ENCODE measurements at places on chromosomes 6 and 20.

DNA sequence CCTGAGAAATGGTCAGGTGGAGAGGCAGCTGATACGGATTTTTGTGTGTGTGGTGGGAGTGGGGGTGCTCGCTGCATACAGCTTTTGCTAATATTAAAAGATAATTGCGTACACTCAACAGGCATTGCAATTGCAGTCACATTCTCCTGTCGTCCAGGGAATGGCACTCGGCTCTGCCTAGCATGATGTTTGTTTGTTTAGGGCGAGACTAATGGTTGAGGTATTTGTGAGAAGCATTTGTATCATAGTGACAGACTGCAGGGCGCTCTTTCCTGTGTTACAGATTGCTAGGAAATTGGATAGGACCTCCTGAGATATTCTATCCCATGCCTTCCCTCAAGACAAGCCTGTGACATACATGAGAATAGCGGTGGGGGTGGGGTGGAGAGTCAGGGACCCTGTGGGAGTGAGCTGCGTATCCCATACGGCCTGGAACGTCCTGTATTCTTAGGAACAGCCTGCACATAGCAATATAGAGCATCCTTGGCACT lies 207.4 kb downstream of the SOX4 start:
- DNase-seq, result no peak

DNA sequence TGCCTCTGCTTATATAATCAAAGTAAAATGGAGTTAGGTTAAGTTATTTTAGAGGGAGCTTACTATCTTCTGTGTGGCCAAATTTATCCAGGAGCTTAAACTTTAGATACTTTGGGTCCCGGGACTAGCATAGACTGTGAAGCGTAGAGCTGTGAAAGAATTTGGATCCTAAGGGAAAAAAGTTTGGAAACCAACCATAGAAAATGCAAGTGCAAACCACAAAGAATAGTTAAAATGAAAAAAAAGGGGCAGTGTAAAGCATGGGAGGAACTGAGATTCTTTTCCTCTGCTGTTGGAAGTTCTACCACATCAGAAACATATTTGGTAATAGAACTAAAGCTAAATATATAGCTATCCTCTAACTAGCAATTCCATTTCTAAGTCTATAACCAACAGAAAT lies 232.2 kb upstream of the FLRT3 start:
- no peak for DNase-seq

- DNase-seq, result no peak
Observed at GRCh38 chr6:40378725-40379074, 208.5 kb downstream of the LRFN2 start.

- peak; percentile 81 for DNase-seq
Observed at GRCh38 chr6:36478051-36478526, 35.3 kb downstream of the KCTD20 start.

DNA sequence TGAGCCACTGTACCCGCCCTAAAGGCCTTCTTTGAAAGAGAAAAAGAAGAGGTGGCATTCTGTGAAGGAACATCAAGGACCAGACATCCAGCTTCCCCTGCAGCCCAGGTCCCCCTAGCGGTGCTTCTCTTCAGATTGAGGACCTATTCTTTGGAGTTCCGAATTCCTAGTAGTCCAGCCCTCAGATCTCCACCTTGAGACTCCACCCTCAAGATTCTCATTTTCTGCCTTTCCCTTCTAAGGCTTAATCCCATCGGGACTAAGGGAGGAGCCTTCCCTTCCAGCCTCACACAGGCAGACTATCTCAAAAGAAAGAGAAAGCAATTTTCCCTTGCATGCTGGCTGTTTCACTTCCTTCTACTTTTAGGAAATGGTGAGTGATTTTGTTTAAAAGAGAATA lies 32.5 kb downstream of the MUC22 start:
- DNase-seq, result peak; percentile 20

DNA sequence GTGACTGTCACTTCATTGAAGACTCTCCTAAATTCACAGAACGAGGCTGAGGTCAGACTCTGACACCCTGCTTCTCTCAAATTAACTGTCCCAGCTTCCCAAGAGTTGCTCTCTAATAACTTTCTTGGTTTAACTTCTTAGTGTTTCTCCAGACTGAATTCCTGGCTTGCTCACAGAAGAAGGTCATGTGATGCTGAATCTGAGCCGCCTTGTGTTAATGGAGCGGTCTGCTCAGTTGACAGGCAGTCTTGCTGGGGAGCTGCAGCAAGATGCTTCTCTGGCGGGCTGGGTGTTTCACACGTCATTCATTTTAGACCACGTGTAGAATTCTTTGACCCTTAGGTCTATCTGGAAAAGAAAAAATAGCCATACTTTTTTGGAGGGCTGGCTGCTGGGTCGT lies 107.3 kb downstream of the FOXO3 start:
- no peak for DNase-seq

GRCh38 chr6:73143551-73143950 lies 81.7 kb downstream of the KHDC1L start:
- DNase-seq, result no peak

- DNase-seq, result no peak
Observed at GRCh38 chr6:149939356-149939648, 2.5 kb upstream of the ULBP2 start.

DNA sequence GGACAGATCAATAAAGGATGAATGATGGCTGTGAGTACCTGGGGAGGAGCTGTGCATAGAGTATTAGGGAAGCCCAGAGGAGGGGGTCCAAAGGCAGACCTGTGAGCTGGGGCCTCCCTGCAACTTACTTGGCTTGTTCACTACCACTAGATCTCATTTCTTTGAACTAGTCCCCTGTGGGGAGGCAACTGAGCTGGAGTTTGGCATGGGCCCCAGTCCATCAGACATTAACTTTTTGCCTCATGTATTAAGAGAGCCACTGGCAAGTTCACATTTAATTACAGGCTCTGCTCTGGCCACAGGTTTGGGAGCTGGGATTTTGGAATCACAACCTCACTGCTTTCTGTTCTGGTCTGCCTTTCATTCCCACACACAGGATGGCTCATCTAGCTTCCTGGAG lies 254.1 kb downstream of the PRL start:
- no peak for DNase-seq

GRCh38 chr6:11288065-11288464 lies 55.6 kb upstream of the NEDD9 start:
- no peak for DNase-seq

DNA sequence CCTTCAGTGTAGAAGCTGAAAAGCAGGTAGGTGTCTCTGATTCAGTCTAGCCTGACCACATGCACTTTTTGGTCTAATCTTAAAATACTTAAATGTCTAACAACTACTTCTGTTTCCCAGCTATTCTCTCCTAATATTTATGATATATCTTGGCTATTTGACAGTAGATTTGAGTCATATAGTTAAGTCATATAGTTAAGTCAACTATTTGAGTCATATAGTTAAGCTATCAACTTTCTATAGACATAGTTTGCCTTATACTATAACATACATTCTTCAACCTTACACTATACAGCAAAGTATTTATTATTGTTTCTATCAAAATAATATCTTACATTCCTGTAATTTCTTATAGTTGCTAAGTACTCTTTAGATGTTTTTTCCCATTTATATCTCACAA lies 110.9 kb downstream of the GMDS start:
- no peak for DNase-seq

- DNase-seq, result peak; percentile 38
Observed at GRCh38 chr20:32672394-32672981, 1.3 kb downstream of the C20orf203 start.

- no peak for DNase-seq
Observed at GRCh38 chr6:135600931-135601330, 103.4 kb upstream of the AHI1 start.

DNA sequence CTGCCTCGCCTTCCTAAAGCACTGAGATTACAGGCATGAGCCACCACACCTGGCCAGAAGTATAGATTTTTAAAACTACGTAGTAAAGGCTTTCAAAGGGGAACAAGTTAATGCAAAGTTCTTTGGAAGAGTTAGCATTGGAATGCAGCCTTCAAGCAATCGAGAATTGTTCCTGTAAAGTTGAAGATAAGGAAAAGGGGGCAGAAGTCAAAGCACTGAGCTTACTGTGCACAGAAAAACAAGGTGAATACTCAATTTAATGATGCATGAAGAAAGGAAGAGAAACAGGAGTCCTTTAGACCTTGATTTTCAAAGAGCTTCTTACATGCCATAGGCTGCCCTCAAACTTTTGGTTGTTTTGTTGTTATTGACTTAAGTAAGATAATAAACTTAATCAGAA lies 29.1 kb upstream of the LGSN start:
- no peak for DNase-seq

- no peak for DNase-seq
Observed at GRCh38 chr6:71902261-71902660, 15.9 kb downstream of the RIMS1 start.

GRCh38 chr6:112300896-112301295 lies 46.2 kb upstream of the RFPL4B start:
- no peak for DNase-seq

DNA sequence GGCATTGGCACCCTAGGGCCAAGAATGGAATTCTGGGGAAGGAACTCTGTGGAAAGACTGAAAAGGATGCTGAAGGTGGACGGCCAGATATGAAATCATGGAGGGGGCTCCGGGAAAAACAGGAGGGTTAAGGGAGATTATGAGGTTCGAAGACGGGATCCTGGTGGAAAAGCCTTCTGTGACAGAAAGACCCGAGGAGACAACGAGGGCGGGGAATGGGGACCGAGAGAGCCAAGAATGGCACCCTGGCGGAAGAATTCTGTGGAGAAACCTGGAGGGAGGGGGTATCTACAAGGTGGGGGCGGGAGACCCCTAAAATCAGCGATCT lies 426 bp downstream of the TRMT6 start:
- no peak for DNase-seq

DNA sequence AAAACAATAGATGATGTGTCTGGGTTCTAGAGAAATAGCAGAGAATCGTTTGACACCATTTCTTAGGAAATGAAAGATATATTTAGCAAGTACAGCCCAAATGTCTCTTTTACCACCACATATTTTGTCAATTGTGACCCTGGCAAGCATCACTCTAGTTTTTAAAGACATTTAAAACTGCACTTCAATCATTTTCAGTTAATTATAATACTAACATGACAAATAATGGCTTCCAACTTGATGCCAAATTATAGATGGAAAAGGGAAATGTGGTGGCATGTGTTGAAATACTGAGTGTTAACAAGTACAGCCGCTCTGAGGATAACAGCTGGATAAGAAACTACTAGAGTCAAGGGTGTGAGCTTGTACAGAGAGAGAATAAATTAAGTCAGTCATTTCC lies 648.9 kb downstream of the FRK start:
- DNase-seq, result no peak

- DNase-seq, result peak; percentile 59
Observed at GRCh38 chr20:23146857-23147637, 60.9 kb upstream of the CD93 start.

DNA sequence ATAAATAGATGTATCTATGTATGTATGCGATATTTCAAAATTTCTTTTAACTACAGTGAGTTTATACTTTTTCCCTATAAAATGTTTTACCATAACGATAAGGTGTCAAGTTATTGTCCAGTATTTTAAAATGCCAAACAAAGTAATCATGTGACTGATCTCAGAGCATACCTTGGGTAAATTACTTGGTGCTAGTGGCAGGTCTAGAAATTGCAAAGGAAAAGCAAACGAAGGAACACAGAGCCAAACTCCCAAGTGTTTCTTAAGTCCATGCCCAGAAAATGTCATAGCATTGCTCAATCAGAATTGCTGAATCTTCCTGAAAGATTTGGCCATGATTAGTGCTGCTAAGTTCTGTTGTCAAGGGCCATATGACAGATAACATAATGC lies 77.5 kb downstream of the CAP2 start:
- no peak for DNase-seq

- no peak for DNase-seq
Observed at GRCh38 chr6:22350109-22350508, 53.3 kb upstream of the PRL start.

DNA sequence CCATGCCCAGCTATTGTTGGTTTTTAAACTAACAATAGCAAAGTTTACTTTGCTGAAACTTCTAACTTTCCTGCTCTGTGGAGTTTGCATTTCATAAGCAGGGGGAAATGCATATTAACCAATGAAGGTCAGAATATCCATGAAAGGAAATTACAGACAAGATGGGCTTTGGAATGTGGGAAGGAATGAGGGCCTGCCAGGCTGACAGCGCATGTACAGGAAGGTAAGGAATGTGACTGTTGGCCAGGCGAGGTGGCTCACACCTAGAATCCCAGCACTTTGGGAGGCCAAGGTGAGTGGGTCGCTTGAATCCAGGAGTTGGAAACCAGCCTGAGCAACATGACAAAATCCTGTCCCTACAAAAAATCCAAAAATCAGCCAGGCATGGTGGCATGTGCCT lies 49.6 kb downstream of the CDK5RAP1 start:
- no peak for DNase-seq

DNA sequence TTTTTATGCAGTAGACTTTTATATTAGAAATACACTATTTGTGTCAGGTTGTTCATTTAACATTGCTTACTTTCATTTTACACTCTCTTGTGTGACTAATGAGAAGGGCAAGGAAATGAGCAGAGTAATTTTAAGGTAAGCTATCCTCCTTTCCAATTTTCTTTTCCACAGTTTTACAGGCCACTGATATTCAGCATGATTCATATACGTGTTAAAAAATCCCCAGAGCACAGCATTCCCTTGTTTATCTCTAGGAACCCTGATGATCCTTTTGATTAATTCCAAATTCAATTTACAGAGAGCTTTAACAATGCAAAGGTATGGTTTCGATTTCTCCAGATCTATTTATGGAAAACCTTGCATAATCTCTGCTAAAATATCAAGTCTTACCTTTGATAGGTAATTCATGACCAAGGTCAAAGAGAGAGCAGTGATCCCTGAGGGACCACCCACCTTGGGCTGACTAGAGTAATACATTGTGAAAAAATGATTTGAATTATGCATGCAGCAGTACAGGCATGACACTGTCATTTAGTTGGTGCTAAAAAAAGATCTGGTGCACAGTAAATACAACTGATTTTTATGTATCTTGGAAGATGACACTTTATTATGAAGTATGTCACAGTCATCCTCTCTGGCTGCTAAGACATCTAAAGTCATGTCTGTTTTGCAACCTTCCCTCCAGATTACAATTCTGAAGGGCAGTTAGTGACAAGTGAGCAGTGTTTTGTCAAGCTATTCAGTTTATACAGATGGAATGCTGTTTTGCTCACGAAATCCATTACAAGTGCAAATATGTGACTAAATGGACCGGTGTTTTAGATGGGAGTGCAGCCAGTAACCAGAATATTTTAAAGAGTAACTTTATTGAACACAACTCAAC lies 736.6 kb downstream of the EPHA7 start:
- DNase-seq, result no peak

DNA sequence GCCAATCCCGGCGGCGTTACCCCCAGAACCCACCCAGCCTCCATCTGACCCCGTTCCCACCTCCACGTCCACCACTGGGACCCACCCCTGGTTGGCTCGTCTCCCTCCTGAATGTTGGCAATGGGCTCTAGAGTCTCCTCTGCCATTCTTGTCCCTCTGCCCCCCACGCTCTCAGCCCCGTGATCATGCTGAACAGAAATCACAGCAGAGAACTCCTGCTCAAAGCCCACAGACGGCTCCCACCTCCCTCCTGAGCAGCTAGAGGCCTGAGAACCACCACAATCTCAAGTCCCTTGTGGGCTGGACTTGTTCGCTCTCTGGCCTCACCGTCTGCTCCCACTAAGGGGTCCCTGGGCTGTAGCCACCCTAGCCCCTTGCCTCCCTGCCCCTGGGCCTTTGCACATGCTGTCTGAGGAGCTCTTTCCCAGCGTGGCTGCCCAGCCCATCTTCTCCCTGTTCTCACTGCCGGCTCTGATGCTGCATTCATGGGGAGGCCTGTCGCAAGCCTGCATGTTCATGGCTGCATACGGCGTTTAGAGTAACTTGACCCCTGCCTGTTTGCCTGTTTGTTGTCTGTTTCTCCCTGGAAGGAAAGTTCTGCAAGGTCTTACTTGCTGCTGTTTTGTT lies 11.2 kb upstream of the FRMD1 start:
- DNase-seq, result no peak

- peak; percentile 96 for DNase-seq
Observed at GRCh38 chr6:32131439-32131948, 1.4 kb upstream of the FKBPL start.
